ENCODE measurements at places on chromosomes 16 and 17. TPM values are rescaled to one million over a fixed set of nuclear protein-coding genes. Genes with fewer than 3 reads are reported as not detected.

The TCAP gene
- 0.87 TPM for total RNA-seq

The KRTAP4-1 gene
- not detected for total RNA-seq

DNA sequence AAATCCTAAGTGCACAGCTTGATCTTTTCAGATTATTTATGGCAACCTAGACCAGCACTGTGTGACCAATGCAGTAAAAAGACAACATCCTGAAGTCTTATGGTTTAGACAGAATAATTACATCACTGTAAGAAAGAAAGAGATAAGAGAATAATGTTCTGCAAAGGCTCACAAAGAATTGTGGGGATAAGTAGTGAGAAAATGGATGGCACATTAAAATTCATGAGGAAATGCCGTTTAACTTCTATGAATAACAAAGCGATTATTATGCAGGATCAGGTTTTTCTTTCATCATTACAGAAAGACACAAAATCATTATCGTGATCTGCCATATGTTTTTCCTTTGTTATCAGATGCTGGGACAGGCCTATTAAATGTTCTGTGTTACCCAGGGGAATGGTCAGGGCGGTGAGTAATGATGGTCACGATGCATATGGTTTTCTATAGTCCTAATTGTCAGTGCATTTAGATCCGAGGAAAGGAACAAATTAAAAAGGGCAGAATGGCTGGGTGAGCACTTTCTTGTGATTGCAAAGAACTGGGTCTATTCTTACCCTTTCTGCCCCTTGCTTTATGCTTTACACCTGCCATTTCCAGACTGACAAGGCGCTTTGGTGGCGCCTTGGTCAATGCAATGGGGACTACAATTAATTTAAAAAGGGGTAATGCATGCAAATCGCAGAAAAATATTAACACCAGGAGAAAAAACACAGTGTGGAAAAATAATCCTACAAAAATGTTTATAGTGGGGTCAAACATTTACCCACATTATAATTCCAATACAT is 18.1 kb upstream of the DHX40 start:
- DNase-seq, result no peak

DNA sequence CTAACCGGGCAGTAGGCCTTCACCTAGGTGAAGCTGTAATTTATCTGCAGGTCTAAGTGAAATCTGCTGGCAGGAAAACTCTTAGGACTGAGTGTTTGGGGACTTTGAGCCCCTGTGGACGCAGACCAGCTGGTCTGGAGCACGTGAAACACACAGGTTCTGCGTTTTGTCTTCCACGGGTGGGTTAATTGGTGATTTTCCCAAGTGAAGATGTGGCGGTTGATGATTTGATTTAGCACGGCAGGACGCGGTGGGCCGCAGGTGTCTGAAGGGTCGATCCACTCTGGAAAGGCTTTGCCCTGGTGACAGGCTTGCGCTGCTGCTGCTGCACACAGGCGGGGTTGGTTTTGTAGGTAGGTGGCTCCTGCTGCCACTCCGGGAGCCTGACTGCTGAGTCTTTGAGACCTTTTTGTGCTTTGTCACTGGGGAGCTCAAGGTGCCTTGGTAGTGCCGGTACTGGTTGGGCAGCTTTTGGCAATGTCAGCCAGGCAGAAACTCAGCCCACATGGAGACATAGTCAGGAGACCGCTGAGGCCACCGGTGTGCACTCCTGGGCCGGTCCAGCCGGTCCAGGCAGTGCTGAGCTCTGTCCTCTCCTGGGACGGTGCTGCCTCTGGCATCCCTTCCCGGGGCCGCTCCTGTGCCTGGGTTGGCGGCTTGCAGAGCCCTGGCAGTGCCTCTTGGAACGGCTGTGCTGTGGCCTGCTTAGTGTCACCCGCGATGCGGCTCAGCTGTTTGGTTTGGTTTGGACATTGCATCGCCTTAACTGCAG is 2.3 kb downstream of the BAIAP2 start:
- DNase-seq, result no peak

DNA sequence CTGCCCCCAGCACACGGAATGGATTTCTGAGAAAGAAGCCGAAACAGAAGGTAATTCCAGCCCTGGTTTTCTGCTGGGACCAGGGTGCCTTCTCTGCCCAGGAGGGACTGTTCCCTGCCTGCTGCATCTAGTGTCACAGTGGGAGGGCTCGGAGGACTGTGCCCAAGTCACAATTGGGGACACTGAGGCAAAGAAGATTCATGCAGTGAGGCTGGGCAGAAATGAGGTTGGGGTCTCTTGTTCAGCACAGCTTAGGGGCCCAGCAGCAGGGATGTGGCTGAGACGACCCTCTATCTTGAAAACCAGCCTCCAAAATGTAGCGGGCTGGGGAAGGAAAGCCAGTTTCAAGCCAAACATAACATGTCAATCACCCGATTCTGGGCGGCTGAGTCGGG is 592 bp downstream of the IL21R start:
- no peak for DNase-seq

DNA sequence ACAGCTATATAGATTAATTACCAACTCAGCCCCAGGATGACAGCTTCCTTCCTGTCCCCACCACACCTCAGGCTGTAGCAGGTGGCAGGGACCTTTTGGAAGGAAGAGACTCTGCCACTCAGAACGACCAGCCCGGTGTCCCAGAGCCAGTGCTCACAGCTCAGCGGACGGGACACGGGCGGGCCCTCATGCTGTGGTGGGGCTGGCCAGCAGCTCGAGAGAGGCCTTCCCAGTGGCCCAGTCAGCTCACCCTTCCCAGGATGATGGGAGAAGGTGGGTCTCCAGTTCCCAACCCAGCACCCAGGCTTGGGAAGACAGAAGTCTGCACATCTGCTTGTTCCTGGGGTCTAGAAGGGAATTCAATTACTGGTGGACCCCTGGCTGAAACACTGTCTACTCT is 10.5 kb downstream of the NUDT16L1 start:
- no peak for DNase-seq

- DNase-seq, result no peak
Measured at GRCh38 chr16:18047761-18048160, 288.8 kb downstream of the NPIPA8 start.

DNA sequence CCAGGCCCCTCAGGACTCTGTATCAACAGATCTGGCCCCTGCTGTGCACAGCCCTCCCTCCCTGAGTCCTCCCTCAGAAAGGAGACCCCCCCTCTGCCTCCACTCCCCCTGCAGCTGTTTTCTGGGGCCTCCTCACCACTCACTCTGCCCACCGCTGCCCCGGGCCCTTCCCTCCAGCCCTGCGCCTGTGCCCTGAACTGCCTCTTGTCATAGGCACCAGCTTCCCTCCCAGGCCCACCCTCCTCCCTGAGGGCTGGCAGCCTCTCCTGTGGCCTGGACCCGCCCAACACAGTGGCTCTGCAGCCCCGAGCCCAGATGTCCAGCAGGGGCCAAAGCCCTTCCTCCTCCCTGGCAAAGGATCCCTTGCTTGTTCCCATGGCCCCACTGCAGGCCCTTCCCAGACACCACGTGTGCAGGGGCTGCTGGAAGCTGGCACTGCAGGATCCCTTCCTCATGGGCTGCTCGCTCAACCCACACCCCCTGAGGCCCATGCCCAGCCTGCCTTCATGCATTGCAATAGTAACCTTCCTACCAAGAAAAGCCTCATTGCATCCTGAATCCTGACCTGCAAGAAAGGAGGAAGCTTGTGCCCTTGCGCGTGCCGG is 25.8 kb downstream of the GNPTG start:
- DNase-seq, result no peak

DNA sequence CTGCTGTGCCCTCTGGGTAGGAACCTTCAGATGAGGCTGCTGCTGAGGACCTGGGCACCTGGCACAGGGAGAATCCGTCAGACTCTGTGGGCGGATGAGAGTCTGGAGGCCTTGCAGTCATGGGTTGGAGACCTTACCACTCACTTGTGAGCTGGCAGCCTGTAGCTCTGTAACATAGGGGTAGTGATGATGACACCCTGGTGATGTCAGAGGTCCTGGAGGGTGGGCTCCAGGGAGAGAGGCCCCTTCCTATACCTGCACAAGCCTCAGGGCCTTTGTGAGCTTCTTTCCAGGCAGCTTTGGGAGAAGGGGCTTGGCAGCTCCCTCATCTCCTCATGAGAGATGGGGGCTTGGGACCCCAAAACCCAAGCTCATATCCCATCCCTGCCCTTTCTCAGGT is 1.6 kb downstream of the MIEF2 start:
- no peak for DNase-seq

DNA sequence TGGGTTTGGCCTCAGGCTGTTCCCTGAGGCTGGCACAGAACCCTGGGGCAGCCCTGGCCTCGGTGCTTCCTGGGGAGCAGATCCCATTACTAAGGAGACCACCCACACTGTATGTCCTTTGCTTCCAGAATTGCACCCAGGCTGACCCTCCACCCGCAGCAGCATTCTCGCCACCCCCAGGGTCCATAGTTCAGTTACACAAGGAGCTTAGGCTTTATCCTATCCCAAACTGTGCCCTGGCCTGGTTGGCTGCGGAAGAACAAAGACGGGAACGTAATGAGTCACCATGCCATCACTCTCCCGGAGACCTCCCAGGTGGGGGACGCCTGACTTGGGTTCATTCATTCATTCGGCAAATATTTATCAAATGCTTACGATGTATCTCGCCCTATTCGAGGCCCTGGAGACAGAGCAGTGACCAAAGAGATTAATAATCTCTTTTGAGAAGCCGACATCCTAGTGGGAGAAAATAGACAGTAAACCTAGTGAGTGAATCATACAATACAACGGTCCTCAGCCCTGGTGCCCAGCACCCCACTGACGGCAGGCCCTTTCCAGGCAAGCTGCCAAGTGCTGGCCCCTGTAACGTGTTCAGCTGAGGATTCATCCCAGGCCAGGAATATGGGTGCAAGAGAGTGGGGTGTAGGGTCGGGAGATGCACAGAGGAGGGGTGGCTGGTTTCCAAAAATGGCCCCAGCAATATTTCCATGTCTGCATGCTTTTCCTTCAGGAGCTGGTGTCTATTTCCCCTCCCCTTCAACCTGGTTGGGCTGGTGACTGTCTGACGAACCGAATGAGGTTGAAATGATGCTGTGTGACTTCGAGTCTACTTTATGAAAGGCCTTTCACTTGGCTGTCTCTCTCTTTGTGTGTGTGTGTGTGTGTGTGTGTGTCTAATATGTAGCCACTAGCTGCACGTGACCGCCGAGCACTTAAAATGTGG is 134.2 kb downstream of the MGAT5B start:
- no peak for DNase-seq

GRCh38 chr16:35711958-35712357 is 2252.5 kb downstream of the TP53TG3F start:
- DNase-seq, result no peak

GRCh38 chr16:71492786-71493185 is 3.7 kb upstream of the ZNF19 start:
- no peak for DNase-seq

- no peak for DNase-seq
Measured at GRCh38 chr17:81551458-81552243, 502 bp downstream of the FAAP100 start.

DNA sequence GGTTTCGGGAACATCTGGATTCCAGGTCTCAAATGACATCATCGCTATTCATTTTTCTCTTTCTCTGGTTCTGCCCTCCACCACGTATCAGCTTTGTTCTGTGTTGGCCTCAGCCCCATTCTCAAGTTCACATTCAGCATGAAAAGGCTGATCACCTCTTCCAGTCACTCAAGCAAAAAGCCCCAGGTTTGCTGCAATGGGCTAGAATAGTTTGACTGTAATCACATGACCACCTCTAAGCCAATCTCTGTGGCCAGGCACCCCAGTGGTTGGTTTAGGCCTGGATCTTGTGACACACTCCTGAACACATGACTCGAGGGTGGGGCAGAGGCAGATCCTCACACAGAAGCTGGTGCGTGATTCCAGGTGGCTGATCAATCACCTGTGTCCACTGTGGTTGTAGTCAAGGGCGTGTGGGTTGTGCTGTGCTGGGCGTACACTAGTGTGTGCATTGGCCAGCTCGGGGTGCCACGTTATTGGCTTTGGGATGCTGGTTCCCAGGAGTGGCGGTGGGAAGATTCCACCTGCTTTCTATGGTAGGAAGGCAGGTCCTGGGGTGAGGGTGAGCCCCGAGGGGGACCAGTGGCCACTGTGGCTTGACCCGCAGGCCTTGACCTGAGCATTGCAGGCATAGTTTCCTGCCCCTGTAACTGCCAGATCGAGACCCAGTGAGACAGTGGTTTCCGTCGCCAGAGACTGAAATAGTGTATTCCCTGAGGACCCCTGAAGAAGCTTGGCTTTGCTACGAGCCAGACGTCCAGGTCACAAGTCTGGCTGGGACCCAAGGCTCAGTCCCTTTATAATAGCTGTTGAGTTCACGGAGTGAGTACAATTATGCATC is 12.0 kb downstream of the EEF2K start:
- DNase-seq, result no peak

DNA sequence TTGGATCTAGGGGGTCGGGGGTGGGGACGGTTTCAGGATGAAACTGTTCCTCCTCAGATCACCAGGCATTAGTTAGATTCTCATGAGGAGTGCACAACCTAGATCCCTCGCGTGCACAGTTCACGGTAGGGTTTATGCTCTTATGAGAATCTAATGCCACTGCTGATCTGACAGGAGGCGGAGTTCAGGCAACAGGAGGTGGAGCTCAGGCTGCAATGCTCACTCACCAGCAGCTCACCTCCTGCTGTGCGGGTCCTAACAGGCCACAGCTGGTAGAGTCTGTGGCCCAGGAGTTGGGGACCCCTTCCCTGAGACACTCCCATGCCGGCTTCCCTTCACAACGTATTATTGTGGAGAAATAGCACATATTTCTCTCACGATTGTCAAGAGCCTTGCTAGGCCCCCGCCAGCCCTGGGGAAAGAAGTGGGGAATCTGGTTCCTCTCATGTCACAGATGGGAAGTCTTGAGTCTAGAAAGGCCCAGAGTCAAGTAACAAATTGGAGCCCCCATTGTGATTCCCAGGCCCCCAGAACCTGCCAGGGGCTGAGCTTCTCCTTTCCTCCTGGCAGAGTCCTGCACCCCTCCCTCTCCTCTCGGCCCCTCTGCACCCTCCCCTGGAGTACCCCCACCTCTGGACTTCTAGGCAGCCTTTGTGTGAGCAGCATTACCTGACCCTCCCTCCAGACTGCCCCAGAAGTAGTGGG is 6.1 kb upstream of the KRT14 start:
- no peak for DNase-seq

- DNase-seq, result no peak
Measured at GRCh38 chr16:84124257-84125073, 7.7 kb upstream of the MBTPS1 start.

- peak; percentile 46 for DNase-seq
Measured at GRCh38 chr17:55090079-55090492, 121.5 kb downstream of the STXBP4 start.

- no peak for DNase-seq
Measured at GRCh38 chr17:82328141-82328993, 5.2 kb downstream of the SECTM1 start.

DNA sequence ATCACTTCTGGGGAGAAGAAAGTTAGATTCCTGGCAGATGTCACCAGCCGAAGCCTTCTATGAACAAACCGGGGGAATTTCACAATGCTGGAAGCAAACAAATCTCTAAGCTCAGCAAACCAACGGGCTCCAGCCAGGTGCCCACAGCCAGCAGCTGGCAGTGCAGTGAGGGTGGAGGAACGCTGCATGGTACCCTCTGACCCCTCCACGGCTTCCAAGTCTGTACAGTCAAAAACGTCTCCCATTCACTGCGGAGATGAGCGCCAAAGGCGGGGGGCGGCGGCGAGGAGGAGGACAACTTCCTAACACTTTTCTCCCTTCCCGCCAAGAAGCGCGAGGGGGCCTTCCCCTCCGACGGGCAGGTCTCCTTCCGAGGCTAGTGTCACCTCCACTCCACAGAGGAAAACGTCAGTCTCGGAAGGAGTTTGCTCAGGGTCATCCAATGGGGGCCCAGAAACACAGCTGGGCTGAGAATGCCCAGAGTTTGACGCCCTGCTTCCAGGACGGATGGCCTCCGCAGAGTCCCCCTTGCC is 924 bp downstream of the ZNF598 start:
- no peak for DNase-seq

- peak; percentile 86 for DNase-seq
Measured at GRCh38 chr16:11224894-11225676, 30.9 kb downstream of the SOCS1 start.

Measured in activated T-helper 2 cell treated with anti-CD3 and anti-CD28 coated beads, Interferon-gamma antibody, Interleukin-2, Interleukin-4, amounts not matched to agents 10 μg/mL and 5 μg/mL and 100 μg/mL, durations not matched to agents 14 hours and 24 hours and 36 hours (primary cell).